ENCODE measurements at places on chromosomes 3 and 15. TPM values are rescaled to one million over a fixed set of nuclear protein-coding genes. Genes with fewer than 3 reads are reported as not detected.

Gene OXTR
- total RNA-seq: 12.3 TPM

Gene DENND4A
- 22.5 TPM for total RNA-seq

Gene UACA
- 382 TPM for total RNA-seq

Gene LMAN1L
- not detected for total RNA-seq

Gene SYNM
- total RNA-seq: 10.6 TPM

Gene CAV3
- not detected for total RNA-seq

Gene TGM5
- not detected for total RNA-seq

Gene GOLGA8G
- total RNA-seq: not detected

Gene CISH
- total RNA-seq: 2.0 TPM

Gene GHSR
- total RNA-seq: not detected

Gene IGDCC3
- total RNA-seq: not detected

Gene AADACL2
- total RNA-seq: not detected

Gene NUP210
- total RNA-seq: not detected

Gene EFCC1
- 0.86 TPM for total RNA-seq

Gene ADGRG7
- total RNA-seq: not detected

Gene LINGO1
- not detected for total RNA-seq

Gene CPNE4
- total RNA-seq: not detected

Gene SLC22A14
- 0.14 TPM for total RNA-seq

Gene ABI3BP
- total RNA-seq: 1.4 TPM

Gene PDCD7
- total RNA-seq: 26.1 TPM

Gene SAMD7
- not detected for total RNA-seq

Gene TRPC1
- 27.2 TPM for total RNA-seq

Gene MUC20
- not detected for total RNA-seq

Gene AP4E1
- 21.9 TPM for total RNA-seq

Gene STARD5
- 24.3 TPM for total RNA-seq

Gene SLC28A1
- not detected for total RNA-seq

Gene COL7A1
- total RNA-seq: 23.6 TPM

Gene RPS17
- 821 TPM for total RNA-seq

Gene EXOG
- 12.6 TPM for total RNA-seq

Gene SLC9C1
- not detected for total RNA-seq
